ENCODE measurements at places on chromosomes 13 and 19.

- no peak for DNase-seq
These were observed 2.8 kb downstream of the KCTD15 start for GRCh38 chr19:33799476-33799875.

DNA sequence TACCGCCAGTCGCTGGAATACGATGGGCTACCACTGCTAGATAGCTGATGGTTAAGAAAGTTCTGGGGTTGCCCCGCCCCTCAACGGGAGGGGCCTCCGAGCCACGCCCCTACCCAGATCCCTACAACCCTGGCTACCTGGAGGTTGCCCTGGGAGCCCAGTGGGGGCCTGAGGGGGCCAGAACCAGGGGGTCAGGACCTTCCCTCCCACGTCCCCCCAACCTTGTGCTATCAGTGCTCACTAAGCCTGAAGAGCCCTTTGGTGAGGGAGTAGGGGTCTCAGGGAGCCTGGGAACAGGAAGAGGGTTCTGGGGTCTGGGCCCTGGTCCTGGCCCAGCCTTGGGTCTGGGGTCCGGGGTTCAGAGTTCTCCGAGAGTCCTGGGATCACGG lies 8.9 kb downstream of the OCEL1 start:
- DNase-seq = peak; percentile 73

GRCh38 chr13:67192751-67193150 lies 37.4 kb downstream of the PCDH9 start:
- DNase-seq = no peak

- DNase-seq = no peak
These were observed 6.9 kb downstream of the TIMM13 start for GRCh38 chr19:2420490-2420889.

- DNase-seq = peak; percentile 43
These were observed 162.7 kb downstream of the KLF12 start for GRCh38 chr13:73971481-73971880.

- DNase-seq = no peak
These were observed 29.1 kb downstream of the KCNC3 start for GRCh38 chr19:50300051-50300450.

GRCh38 chr13:41434831-41435520 lies 22.4 kb upstream of the RGCC start:
- DNase-seq = no peak

GRCh38 chr13:36029166-36029565 lies 102.0 kb downstream of the DCLK1 start:
- DNase-seq = no peak

DNA sequence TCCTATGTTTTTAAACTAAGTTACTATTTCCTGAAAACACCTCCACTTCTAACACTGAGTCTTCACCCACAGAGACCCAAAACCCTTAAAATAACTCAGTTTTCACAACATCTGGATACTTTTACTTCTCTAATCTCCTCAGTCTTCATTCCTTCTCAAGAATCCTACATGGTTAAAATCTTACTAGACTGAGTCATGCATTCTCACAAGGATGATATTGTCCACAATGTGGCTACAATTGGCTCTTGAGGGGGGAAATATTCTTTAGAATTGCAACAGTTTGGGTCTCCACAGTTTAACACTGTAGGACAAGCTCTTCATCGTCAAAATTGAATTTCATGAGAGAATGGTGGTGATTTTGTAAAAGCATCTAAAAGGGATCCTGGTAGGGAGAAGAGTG lies 397.1 kb downstream of the SLITRK5 start:
- DNase-seq = no peak

DNA sequence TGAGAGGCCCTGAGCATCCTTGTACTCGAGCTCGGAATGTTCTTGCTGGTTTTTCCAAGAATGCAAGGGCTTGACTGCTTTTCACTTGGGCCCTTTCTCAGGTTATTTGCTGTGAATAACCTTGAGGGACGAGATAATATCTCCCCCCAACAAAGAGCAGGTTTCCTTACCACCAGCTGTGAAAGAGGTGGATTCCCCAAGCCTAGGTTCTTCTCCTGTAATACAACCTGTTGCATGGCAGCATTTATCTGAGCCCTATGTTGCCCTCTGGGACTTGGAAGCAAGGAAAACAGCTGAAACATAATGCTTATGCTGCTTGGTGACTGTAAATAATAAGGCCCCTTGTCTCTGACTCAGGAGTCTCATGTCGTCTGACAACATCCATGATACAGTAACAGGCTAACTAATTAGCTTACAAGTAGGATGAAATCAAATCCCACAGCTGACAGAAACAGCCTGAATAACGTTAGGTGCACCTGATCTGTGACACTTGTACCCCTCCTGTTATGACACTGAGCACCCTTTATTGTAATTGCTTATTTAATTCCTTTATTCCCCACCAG lies 43.6 kb upstream of the RCBTB2 start:
- no peak for DNase-seq

- no peak for DNase-seq
These were observed 5.5 kb downstream of the PIK3R2 start for GRCh38 chr19:18158467-18158866.

Measured in OCI-LY7 (cell line).